C1 segment of cervical spinal cord (tissue), 14 donors: ENCODE measurements at places on chromosomes 5 and 9.

DNA sequence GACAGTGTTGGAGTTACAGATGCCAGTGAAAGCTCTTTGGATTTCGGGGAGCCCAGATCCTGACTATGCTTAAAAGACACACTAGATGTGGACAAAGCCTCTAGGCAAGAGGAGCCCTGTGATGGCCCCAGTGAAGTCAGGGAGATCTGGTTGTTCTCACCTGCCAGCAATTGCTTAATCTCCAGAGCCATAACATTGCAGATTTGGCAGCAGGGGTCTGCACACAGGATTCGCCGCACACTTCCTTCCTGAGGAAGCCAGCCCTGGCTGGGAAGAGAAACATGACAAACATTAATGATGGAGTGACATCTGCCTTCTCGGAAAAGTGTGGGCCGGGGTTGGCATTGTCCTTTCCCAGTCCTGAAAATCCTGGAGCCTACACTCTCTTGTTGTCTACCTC is 65.2 kb upstream of the PHF24 start:
- DNase-seq: no peak

DNA sequence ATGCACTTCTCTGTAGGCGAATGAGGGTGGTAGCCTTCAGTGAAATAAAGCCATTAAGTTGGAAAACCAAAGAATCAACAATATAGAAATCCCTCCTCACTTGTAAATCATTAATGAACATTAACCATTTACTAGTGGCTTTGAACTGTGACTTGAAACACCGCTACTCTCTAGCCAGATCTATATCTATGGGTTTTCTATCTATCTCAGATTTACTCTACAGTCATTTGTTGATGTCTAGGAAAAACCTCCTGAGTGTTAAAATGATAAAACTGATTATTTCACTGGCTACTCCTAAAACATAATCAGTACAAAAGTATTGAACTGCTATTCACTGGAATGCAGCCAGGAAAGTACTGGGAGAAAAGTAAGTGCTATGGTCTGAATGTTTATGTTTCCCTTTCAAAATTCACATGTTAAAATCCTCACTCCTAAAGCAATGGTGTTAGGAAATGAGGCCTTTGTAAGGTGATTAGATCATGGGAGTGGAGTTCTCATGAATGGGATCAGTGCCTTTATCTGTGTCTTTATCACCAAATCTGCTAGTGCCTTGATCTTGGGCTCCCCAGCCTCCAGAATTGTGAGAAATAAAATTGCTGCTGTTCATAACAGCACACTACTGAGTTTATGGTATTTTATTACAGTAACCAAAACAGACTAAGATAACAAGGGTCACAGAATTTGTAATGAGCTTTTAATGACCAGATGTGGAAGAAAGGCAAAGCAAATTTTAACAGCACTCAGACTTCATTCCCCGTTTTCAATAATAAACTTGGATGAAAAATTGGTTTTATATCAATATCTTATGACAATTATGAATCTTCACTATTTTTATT is 8.6 kb upstream of the OXCT1 start:
- no peak for DNase-seq

DNA sequence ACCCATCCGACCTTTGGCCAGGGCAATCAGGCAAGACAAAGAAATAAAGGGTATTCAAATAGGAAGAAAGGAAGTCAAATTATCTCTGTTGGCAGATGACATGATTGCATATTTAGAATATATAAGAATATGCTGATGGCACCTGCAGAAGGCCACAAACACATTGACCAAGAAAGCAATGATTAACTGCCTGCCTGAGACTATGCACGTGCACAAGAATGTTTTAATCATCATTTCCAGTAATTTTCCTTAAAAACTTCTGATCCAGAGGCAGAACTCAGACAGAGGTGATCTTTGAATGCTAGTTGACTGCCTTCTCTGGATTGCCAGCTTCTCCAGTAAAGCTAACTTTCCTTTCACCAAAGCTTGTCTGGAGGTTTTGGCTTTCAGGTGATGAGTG is 260.2 kb downstream of the DTWD2 start:
- no peak for DNase-seq

DNA sequence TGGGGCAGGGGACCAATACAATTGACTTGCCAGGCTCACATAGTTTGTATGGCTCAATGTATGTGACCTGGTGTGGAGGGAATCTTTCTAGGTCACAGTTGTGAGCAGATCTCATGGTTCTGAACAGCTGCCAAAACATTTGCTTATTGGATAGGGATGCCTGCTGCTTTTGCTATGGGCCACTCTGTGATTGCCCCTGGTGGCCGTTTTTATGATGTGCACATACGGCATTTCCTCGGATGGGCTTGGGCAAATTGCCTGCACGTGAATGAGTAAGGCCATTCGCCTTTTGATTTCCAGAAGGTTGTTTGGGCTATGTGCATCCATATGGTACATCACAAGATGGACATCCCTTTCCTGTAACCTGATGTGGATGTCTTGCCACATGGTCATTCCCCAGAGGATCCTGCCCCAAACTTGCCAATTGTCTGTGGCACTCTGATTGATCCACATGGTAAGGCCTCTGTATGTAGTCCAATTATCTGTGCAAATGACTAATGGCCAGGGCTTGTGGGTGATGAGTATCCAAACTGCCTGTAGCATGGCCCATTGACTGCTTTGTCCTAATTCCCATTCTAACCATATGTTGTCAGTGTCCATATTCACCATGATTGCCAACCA is 10.7 kb upstream of the SLC22A4 start:
- no peak for DNase-seq

GRCh38 chr5:37492778-37493555 is 113.8 kb downstream of the WDR70 start:
- no peak for DNase-seq
